ENCODE measurements at places on chromosomes 7 and 10.

- DNase-seq, result no peak
Observed at GRCh38 chr7:148110097-148110868, 480.3 kb upstream of the C7orf33 start.

GRCh38 chr10:103442031-103442461 lies 10.1 kb downstream of the CALHM2 start:
- no peak for DNase-seq

GRCh38 chr10:128121750-128122412 lies 4.3 kb downstream of the MKI67 start:
- no peak for DNase-seq

DNA sequence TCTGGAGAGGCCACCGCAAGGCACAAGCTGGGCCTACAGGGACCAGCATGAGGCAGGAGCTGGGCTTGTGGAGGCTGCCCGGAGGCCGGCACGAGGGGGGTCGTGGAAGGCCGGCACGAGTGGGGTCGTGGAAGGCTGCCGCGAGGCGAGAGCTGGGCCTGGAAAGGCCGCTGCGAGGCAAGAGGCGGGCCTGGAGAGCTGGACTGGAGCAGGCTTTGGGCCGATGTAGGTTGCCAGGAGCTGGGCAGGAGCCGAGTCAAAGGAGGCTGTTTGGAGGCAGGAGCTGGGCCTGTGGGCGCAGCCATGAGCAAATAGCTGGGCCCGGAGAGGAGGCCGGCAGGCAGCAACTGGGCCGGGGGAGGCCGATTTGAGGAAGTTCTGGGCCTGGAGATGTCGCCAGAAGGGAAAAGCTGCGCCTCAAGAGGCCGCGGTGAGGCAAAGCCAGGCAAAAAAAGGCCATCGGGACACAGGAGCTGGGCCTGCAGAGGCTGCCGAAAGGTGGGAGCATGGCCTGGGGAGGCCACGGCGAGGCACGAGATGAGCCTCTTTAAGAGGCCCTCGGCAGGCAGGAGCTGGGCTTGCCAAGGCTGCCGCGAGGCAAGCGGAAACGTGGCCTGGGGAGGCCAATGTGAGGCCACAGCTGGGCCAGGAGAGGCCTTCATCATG lies 26.5 kb downstream of the MDH2 start:
- no peak for DNase-seq

DNA sequence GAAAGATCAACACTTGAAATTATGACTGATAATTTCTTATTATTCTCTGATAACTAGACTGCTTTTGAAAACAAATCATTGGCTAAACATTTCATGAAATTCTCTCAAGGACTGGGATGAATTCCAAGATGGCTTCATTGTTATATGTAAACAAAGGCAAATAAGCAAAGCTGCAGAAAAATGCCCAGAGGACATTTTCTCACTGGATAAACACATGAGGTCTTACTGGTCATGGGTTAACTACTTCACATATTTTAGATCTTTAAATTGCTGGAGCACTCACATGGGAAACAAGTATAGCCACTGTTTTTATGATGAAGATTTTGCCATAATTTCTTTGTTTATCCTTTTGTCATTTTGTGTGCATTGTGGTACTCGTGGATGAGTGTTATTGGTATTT lies 239.1 kb downstream of the PHF14 start:
- no peak for DNase-seq

GRCh38 chr10:86512137-86512536 lies 9.5 kb downstream of the WAPL start:
- DNase-seq, result no peak

GRCh38 chr10:49318755-49319154 lies 19.8 kb downstream of the C10orf71 start:
- no peak for DNase-seq

DNA sequence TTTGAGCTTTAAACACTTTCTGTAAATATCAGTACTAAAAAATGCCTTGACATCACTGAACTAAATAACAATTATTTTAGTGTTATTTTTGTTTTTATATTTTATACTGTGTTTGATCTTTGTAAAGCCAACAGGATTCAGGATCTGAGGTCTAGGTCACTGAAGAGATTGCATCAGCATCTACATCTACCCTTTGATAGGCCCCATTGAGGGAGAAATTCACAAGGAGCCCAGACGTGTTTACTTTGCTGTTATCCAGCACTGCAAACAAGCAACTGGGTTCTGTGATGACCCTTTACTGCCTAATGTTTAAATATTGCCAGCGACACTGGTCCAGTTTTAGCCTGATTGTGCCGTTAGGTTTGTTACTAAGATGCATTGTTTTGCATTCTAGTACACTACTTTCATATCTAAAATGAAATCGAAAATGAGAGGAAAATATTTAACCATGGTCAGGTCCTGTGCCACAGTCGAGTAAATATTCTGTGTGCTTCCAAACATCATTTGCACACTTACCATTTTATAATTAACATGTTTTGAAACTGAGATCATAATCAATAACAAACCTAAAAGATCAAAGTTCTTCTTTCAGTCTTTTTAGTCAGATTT lies 48.7 kb downstream of the SP8 start:
- DNase-seq, result no peak

DNA sequence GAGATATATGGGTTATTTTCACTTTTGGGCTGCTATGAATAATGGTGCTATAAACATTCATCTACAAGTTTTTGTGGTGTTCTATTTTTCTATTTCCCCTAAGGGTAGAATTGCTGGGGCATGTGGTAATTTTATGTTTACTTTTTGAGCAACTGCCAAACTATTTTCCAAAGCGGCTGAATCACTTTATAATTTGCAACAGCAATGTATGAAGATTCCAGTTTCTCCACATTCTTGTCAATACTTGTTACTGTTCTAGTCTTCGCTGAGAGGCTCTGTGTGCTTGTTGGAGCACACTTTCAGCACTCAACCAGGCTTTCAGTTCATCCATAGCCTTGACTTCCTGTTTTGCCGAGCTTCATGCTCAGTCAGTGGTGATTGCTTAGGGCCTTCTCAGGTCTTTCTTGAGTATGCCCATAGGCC lies 39.0 kb downstream of the ADK start:
- DNase-seq, result no peak

GRCh38 chr7:41977151-41977651 lies 259.8 kb downstream of the GLI3 start:
- DNase-seq, result no peak

- DNase-seq, result no peak
Observed at GRCh38 chr10:48448796-48449195, 142.3 kb downstream of the MAPK8 start.

- no peak for DNase-seq
Observed at GRCh38 chr7:114112806-114113205, 194.0 kb upstream of the PPP1R3A start.

DNA sequence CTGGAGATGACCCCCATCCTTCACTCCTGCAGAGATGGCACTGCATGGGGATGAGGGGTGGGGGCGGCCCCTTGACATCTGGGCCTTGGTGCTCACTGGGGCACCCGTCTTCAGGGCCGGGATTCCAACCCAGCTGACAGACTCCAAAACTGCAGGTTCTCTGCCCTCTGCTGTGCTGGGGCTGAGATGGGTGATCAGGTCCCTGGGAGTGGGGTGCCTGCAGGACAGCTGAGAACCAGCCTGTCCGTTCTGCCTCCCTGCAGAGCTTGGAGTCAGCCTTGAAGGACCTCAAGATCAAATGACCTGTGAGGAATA lies 14.3 kb downstream of the PDAP1 start:
- no peak for DNase-seq

DNA sequence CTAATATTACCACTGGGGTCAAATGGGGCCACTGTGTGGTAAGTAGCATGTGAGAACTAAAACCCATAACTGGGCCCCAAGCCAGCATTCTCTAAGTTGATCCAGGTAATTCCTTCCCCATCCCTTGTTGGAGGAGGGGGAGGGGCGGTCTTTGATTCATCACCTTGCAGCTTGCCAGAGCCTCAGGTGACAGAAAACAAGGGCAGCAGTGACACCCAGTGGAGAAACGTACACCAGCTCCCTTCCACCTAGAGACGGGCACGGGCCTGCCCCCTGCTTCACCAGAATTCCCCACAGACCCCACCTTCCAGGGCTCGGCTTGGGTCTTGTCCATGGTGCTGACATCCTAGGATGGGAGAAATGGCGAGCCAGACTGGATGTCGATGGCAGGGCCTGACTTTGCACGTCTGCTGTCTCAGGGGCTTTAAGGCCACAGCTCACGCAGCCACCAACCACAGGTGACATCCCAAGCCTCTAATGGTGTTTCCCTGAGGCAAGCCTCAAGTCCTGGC lies 102.0 kb downstream of the STRA8 start:
- no peak for DNase-seq

- DNase-seq, result no peak
Observed at GRCh38 chr7:17044396-17044795, 162.6 kb upstream of the AGR3 start.

- DNase-seq, result no peak
Observed at GRCh38 chr7:112819536-112819935, 29.3 kb upstream of the TMEM168 start.

DNA sequence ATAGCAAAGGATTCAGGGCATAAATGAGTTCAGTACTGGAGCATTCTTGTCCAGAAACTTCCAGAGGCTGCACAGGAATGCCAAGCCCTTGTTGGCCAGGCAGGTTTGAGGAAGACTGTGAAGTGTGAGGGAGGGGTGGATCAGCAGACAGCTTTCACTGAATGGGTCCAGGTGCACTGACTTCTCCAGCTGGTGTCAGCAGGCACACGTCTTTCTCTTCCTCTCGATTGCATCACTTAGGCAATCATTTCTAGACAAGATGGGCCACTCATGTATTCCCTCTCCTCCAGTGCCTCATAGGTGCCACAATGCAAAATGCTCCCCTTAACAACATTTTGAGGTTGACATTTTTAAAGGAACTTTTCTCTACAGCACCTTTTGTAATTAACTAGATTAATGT lies 15.6 kb upstream of the PLEKHS1 start:
- DNase-seq, result no peak

DNA sequence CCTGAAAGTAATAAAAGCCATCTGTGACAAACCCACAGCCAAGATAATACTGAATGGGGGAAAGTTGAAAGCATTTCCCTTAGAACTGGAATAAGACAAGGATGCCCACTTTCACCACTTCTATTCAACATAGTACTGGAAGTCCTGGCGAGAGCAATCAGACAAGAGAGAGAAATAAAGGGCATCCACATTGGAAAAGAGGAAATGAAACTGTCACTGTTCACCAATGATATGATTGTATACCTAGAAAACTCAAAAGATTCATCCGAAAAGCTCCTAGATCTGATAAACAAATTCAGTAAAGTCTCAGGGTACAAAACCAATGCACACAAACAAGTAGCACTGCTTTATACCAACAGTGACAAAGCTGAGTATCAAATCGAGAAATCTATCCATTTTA lies 581.7 kb upstream of the TEX47 start:
- no peak for DNase-seq

GRCh38 chr10:15856328-15857015 lies 3.8 kb downstream of the MINDY3 start:
- DNase-seq, result no peak

DNA sequence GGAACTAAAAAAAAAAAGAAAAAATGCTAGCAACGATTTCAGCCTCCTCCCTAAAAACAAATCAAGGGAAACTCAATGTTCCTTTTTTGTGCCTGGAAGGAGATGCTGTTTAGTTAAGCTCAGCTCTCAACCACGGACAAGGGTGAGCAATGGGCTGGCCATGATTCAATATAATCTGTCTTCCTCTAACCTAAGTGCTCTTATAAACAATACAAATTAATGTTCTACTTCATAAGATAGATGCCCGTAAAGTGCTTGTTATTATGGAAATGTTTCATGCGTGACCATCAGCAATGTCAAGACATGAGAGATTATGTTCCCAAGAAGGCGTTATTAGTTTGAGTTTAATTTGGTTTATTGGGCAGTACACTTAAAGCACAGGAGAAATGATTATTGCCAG lies 320.3 kb downstream of the SFMBT2 start:
- DNase-seq, result no peak

- DNase-seq, result no peak
Observed at GRCh38 chr7:157689269-157690057, 352.7 kb downstream of the DNAJB6 start.

DNA sequence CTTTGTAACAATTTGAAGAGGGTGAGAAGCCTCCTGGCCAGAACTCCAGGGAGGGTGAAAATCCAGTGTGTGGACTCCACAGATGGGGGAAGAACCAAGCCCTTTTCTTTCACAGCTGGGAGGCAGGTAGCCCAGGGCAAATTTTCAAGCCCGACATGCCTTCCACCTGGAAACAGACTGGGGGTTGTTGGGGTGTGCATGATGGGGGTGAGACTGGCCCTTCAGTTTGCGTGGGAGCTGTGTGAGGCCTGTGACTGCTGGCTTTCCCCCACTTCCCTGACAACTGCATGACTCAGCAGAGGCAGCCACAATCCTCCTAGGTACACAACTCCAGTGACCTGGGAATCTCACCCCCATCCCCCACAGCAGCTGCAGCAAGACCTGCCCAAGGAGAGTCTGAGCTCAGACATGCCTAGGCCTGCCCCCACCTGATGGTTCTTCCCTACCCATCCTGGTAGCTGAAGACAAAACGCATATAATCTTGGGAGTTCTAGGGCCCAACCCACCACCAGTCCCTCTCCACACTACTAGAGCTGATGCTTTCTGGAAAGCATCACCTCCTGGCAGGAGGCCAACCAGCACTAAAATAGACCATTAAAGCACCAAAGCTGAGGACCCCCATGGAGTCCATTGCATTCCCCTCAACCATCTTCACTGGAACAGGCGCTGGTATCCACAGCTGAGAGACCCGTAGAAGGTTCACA lies 445.4 kb downstream of the TFEC start:
- no peak for DNase-seq

DNA sequence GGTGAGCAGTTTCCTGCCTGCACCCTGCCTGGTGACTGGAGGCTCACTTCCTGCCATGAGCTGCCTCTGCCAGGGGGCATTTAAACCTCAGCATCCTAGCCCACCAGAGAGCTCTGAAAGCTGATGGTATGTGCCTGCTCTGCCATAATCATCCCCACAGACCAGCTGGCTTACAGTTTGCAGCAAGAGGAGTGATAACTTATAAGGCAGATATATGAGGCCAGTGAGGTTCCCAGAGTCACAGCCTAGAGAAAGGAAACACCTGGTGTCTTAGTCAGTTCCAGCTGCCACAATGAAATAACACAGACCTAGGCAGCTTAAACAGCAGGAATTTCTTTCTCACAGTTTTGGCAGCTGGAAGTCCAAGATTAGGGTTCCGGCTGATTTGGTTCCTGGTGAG lies 232.0 kb downstream of the PAXIP1 start:
- no peak for DNase-seq

- no peak for DNase-seq
Observed at GRCh38 chr10:132607961-132608495, 70.4 kb downstream of the INPP5A start.

GRCh38 chr10:62352356-62352970 lies 21.7 kb upstream of the ZNF365 start:
- DNase-seq, result no peak

GRCh38 chr7:45176886-45177731 lies 19.5 kb downstream of the RAMP3 start:
- DNase-seq, result no peak
